Midbrain (tissue), 1 donor: ENCODE measurements at places on chromosomes 3 and 15.
A peak's percentile ranks its signal among the peaks of the same experiment; 100 is the strongest.

- no peak for DNase-seq
Measured at GRCh38 chr3:117192888-117193287, 483.3 kb downstream of the TUSC7 start.

- no peak for DNase-seq
Measured at GRCh38 chr3:184968115-184968514, 156.1 kb downstream of the VPS8 start.

DNA sequence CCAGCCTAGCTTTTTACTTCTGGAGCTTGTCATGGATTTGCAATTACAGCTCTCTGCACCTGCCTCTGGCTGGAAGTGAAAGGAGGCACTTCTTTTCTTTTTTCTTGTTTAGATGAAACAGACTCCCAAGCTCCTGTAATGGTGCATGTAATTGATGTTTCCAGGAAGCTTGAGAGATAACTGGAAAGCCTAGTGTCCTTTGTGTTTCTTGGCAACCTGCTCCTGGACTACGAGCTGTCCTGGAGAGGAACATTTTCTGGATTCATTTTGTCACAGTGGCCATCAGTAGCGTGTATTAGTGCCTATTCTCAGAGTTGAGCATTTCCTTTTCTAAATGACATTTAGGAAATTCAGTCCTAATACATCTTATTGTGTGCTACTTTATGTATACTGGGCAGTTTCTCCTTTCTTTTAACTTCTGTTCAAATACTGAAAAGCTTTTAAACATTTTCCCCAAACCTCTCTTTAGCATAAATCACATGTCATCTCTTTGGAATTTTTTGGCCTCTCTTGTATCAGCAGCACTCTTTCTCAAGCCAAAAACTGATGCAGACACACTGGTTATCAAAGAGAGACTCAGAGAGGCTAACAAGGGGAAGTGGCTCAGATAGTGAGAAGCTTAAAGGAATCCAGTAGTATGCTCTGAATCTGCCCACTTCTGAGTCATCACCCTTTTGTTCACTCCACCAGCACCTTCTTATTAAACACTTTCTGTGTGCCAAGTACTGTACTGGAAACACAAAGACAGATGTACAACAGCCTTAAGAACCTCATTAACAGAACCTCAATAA lies 62.6 kb upstream of the SLC2A2 start:
- no peak for DNase-seq

- DNase-seq, result no peak
Measured at GRCh38 chr3:45140141-45140769, 5.9 kb downstream of the CDCP1 start.

GRCh38 chr15:38518084-38518483 lies 46.5 kb downstream of the RASGRP1 start:
- DNase-seq, result no peak

DNA sequence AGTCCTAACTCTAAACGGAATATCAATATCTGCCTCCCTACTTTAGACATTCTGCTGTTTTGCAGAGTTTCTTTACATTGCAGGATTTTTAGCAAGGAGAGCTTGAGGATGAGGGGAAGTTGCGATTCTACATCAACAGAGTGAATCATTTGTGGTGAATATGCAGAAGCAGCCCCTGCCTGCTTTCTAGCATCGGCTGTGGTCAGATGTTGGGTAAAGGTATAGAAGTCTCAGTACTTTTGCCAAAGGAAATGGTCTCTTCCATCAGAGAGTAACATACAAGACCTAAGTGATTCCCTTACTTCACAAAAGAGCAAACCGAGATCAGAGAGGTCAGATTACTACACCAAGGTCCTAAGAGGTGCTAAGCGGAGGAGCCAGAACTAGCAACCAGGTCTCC lies 15.2 kb downstream of the ST3GAL6 start:
- DNase-seq, result no peak

GRCh38 chr3:14608298-14608697 lies 43.3 kb upstream of the CCDC174 start:
- no peak for DNase-seq

DNA sequence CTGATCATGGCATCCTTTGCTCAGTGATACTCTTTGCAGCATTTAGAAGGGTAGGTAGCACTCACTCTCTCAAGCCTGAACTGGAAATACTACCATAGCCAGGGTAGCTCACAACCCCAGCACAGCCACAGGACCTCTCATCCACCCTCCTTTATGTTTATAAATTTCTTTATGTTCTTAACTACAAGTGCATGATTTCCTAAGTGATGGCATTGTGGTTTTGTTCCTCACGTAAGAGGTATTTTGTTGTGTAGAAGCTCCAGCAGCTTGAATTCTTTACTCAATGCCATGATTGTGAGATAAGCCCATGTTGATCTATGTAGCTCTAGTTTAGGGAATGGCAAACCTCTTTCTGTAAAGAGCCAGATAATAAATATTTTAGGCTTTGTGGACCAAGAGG lies 7.9 kb upstream of the RTP3 start:
- DNase-seq, result no peak

DNA sequence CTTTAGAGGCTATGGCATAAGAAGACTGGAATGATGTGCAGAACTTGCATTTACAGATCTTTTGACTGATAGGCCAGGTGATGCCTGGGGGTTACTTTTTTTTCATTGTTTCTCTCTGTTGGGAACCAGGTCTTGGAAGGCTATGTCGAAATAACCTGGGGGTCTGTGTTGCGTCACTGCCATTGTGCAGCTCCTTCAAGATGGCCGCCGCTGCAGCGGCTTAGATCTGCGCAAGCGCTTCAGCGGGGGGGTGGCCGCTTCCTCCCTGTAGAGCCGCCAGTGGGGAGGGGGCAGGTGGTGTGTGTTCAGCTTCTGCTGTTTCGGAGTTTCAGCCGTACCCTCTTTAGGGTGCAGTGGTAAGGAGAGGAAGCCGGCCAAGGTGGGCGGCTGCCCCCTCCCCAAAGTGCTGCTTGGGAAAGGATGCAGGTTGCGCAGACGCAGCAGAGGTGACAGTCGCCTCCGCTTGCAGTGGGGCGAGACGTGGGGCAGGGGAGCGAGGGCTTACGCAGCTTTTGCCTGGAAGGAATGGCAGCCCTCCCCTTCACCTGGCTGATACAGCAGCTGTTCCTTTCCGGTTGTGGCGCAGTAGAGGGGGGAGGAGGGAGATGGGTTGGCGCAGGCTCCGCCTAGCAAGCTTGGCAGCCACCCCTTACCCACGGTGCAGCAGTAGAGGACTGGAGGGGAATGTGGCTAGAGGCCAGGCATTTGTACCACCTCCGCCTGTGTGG lies 1.5 kb downstream of the SNRPN start:
- peak; percentile 80 for DNase-seq

GRCh38 chr15:59158701-59159034 lies 48.0 kb upstream of the LDHAL6B start:
- no peak for DNase-seq

GRCh38 chr3:62688812-62689211 lies 186.4 kb downstream of the CADPS start:
- DNase-seq, result no peak

- DNase-seq, result no peak
Measured at GRCh38 chr3:157531301-157531660, 28.1 kb upstream of the VEPH1 start.

- DNase-seq, result no peak
Measured at GRCh38 chr15:61063875-61064320, 165.2 kb downstream of the RORA start.

DNA sequence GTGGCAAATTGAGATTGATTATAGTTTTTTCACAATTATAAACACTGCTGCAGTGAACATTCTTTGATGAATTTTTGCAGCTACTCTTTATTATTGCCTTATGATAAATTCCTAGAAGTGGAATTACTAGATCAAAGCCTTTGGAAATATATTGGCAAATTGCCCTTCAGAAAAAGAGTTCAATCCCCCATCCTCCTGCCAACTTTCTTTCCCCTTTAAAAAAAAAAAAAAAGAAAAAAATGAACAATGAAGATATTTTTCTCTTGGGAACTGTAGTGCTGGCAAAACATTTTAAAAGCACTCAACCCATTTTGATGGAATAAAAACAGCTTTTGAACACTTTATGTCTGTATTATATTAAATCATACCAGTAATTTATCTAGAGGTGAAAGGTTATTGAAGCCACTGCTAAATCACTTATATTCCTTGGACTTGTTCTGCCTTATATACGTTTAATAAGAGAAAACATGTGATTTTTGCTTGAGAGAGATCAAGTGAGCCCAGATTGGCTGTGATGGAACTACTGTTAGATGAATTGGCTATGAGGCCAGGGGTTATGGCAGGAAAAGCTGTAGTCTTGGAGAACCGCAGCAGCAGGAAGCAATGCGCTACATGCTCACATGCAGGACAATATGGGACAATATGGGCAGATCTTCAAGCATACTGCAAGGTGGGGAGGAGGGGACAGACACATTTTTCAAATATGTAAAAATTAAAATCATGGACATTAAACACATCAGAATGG lies 212.8 kb upstream of the C2CD4B start:
- DNase-seq, result no peak
